Kidney (tissue), 22 donors: ENCODE measurements at places on chromosomes 2 and 18. TPM values are rescaled to one million over a fixed set of nuclear protein-coding genes. Genes with fewer than 3 reads are reported as not detected.

The UGT1A3 gene
- total RNA-seq = 0.57 TPM

The METAP1D gene
- 6.2 TPM for total RNA-seq

The PCBP1 gene
- 298 TPM for total RNA-seq

DNA sequence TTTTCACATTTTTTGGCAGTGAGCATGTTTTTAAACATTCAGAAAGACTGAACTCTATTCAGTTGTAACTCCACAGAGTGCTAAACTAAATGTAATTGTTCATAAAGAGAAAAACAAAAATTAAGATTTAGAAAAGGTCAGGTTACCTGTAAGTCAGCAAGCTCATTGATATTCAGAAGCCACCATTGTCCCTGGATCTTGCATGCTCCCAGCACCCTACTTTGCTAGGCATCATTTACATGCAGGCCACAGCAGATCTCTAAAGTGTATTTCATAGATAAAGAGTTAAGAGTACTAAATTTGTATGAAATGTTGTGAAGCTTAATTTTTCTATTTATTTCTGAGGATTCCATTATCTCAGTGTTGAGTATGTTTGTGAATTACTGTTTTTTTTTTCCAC, 64.8 kb upstream of the CDH19 start:
- no peaks in the 10 kb centered on the region for H3K36me3 ChIP-seq
- H3K27me3 ChIP-seq = no peaks in the 10 kb centered on the region
- no peaks in the 10 kb centered on the region for H3K4me1 ChIP-seq
- H3K27ac ChIP-seq = no peak overlapping the region

DNA sequence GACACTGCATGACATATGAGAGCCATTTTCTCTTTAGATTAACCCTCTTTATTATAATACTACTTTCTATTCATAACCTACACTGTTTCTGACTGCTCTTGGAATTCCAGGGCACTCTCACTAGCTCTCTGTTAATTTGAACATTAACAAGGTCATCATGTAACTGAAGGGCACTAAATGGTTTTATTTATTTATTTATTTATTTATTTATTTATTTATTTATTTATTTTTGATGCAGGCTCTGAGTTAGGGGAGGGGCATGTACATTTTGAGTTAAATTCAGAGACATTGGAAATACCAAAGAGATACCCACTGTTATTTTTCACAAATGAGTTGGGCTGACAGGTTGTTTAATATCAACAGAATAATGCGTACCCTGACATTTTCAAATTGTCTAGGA, 1038.7 kb upstream of the NRXN1 start:
- no peak for DNase-seq
- no peak overlapping the region for H3K27ac ChIP-seq
- H3K36me3 ChIP-seq = no peaks in the 10 kb centered on the region
- H3K4me1 ChIP-seq = no peaks in the 10 kb centered on the region
- no peak overlapping the region for H3K4me3 ChIP-seq

DNA sequence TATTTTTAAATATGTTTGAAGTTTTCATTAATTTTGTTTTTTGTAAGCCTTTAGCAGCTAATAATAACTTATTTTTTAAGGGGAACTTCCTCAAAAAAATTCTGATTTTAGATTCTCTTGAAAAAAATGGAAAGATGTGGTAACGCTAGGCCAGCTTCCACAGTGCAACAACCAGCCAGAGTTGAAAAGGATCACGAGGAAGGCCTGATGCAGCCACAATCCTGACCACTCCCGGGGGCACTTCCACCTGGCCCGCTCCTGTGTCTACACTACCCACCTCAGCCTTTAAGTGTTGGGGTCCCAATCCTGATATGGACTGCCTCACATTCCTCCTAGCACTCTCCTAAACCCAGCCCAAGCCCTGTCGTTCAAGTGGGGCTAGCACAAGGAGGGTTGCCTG, 101.1 kb downstream of the TMEM17 start:
- no peaks in the 10 kb centered on the region for H3K36me3 ChIP-seq
- no peaks in the 10 kb centered on the region for H3K27me3 ChIP-seq
- H3K4me1 ChIP-seq = peaks cover 21% of the 10 kb centered on the region
- no peak for DNase-seq
- H3K27ac ChIP-seq = no peak overlapping the region

DNA sequence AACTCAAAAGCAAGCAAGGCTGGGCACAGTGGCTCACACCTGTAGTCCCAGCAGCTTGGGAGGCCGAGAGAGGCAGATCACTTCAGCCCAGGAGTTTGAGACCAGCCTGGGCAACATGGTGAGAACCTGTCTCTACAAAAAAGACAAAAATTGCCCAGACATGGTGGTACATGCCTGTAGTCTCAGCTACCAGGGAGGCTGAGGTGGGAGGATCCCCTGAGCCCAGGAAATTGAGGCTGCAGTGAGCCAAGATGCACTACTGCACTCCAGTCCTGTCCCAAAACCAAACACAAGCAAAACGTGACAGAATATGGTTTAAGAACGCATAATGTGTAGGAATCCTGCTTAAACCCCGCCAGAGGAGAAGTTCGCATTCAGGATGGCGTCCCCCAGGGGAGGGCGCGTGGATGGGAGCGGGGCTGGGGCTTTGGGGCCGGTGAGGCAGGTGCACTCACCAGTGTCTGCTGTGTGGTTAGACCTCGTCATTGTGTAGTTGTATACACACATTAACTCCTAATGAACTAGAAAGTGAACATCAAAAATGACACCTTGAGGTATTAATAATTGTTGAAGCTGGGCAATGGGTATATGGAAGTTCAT, 5.4 kb downstream of the COLEC11 start:
- H3K4me3 ChIP-seq = no peak overlapping the region
- no peaks in the 10 kb centered on the region for H3K27me3 ChIP-seq
- no peak for DNase-seq
- H3K36me3 ChIP-seq = no peaks in the 10 kb centered on the region
